Omental fat pad (tissue), 4 donors: ENCODE measurements at places on chromosomes 2 and 18.

GRCh38 chr2:15801439-15801838, 138.9 kb upstream of the MYCN start:
- no peak for DNase-seq

- DNase-seq: no peak
These were observed 10.0 kb downstream of the INPP4A start for GRCh38 chr2:98454500-98455235.

DNA sequence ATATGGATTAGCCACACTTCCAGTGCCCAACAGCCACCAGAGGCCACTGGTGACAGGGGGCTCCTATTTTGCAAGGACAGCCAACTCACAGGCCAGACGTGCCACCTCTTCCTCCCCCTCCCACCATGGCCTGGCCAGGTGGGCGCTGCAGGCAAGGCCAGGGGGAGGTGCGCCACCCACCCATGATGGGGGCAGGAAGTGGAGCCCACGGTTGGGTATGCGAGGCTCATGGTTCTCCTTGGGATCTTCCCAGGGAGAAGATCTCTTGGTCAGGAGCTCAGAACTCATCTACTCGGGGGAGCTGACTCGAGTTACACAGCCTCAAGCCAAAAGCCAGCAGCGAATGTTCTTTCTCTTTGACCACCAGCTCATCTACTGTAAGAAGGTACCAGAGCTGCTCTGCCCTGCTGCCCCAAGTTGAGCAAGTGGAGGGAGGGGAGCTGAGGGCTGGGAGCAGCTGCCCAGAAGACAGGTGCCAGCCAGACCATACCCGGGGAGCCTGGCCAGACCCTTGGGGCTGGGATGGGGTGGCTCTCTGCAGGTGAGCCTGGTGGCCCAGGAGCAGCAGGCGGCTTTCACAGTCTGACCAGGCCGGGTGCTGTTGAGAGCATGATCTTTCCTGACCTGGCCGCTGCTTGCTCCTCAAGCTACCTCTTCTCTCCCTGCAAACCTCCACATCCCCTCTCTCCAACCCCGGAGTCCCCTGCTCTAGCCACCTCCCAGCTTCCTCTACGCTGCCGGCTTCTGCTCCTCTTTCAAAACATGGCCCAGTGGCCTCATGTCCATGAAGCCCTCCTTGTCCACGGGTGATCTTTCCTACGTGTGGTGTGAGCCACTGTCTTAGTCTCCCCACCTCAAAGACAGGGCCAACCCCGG, 49.8 kb downstream of the FAM168B start:
- no peak for DNase-seq

- no peak for DNase-seq
These were observed 9.2 kb downstream of the ONECUT2 start for GRCh38 chr18:57444301-57444759.

DNA sequence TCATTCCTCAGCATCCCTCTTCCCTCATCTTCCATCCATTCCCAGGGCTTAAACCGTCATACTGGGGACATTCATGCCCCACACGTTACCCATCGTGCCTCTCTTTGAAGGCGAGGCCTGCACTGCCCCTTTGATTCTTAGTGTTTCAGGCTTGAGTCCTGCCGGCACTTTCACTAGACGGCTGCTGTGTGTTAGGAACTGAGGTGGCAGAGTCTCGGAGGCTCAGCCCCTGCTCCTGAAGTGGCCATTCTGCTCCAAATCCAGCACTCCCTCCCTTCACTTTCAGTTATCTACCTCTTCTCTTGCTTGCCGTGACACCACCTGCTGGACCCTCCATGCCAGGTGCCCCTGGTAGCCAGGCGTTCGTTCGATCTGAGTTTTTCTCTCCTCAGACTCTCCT, 43.0 kb downstream of the GRHL1 start:
- no peak for DNase-seq

- no peak for DNase-seq
These were observed 46.8 kb upstream of the EML6 start for GRCh38 chr2:54676656-54677055.

DNA sequence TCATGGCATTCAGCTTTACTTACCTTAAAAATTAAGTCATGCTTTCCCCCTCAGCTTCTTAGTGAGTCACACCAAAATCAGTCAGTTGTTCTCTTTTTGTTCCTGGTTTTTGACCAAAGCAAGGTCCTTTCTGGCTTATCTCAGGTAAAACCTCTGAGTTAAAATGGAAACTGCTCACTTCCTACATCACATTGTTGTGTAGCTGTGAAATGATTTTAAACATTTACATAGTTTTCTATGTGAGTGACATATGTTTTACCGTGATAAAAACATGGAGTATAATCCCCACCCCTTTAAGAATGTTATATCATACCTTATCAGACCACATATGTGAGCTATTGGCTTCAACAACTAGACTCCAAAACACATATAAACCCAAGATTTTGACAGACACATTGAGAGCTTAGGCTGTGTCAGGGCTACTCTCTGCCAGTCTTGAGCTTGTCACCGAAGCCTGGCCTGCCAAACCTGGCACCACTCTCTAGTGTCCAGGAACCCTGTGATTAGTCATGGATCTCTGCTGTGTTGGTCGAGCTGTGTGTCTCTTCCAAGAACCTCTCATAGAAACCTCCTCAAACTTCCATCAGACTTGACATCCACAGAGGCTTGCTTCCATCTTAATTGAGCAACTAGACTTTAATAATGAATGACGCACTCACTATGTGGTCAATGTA, 294.5 kb upstream of the FBXO11 start:
- DNase-seq: no peak

DNA sequence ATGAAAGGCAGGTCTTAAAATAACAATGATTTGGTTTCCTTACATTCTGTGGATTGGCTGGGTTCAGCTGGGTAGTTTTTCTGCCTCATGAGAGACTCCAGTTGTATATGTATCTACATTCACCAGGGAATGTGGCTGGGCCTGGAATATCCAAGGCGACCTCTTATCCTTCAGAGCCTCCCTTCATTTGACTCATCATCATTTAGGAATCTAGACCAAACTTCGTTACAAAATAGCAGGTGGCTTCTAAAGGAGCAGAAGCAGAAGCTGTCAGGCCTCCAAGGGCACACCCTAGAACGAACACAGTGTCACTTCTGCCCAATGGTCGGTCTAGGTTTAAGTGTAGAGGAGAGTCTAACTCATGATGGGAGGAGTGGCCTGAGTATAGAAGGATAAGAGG, 204.2 kb downstream of the EN1 start:
- no peak for DNase-seq

DNA sequence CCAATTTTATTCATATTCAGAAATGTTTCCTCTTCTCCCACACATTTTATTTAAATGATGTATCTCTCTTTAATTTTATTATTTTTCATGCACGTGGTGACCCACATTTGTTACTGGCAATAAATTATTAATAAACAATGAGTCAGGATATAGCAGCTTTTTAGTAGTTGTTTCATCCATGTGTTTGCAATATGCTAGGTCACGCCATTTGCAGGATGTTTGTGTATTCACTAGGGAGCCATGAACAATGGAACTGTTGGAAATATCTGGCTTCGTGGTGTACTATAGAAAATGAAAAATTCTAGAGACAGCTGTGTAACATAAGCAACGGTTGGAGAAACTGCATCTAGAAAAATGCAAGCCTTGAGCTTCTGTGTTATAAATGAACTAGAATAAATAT, 176.0 kb upstream of the COL3A1 start:
- DNase-seq: no peak

GRCh38 chr18:12449051-12449785, 41.5 kb downstream of the PRELID3A start:
- no peak for DNase-seq

- DNase-seq: no peak
These were observed 152.9 kb downstream of the SMAD7 start for GRCh38 chr18:48797841-48798255.

DNA sequence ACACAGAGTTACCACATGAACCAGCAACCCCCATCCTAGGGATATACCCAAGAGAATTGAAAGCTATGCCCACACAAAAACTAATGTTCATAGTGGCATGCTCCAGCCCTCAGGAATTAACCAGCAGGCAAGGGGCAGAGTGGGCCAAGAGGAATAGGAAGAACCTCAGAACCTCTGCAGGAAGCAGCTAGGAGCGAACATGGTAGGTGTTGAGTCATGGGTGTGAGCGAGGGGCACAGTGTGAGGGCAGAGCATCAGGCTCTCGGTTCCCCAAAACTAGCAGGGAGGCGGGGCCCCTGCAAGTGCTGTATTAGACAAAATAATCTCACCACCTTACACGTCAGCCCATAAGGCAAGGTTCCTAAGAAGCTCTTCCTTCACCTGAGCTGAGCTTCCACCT, 5.6 kb upstream of the RUFY4 start:
- DNase-seq: no peak

DNA sequence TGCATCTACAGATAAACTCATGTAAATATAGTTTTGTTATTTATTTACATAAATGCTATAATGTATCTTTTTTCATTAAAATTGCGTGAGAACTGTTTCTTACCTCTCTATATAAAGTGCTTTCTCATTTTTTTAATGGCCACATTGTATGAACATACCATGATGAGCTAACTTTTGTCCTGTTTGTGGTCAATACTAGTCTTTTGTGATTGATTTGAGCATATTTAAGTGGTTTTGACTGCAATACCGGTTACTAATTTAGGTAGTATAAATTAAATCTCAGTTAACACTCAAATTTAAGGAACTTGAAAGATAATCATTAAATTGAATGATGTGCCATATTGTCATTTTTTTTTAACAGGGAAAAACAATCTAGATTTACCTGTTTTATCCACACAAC, 108.2 kb downstream of the HAUS1 start:
- no peak for DNase-seq

- DNase-seq: no peak
These were observed 18.1 kb upstream of the MGAT4A start for GRCh38 chr2:98749066-98749450.

GRCh38 chr18:50911006-50911405, 32.1 kb downstream of the ME2 start:
- DNase-seq: no peak

- DNase-seq: no peak
These were observed 24.7 kb downstream of the PCBP1 start for GRCh38 chr2:70111752-70112591.

DNA sequence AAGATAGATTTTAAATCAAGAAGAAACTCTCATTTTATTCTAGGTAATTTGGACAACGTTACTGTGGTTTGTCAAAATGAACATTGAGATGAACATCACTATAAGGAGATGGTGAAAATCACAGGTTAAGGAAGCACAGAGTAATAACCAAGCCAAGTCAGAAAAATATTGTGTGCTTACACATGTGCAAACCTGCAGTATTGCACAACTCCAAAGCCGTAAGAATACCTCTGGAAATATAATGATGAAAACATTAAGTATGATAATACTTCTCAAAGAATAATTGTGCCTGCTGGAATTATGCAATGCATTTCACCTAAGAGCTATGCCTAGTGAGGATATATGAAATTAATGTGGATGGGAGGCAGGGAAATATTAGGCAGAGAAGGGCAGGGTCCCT, 21.1 kb upstream of the GALNT5 start:
- DNase-seq: no peak

DNA sequence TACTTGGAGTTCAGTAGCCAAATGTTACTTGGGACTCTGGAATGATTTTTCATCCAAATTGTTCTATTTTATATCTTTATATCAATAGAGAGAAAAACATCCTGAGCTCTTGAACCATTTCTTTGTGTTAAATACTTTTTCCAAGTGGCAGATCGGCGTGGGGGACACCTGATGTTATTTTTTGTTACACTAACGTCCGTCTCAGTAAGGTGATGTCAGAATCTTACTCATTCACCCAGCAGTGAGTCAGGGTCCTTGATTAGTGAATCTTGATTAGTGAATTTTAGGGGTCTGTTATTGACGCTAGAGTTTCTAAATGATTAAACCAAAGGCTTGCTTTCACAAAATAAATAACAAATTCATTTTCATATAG, 1.7 kb downstream of the MIB1 start:
- no peak for DNase-seq

- DNase-seq: no peak
These were observed 516.2 kb upstream of the MYT1L start for GRCh38 chr2:2847209-2847676.

DNA sequence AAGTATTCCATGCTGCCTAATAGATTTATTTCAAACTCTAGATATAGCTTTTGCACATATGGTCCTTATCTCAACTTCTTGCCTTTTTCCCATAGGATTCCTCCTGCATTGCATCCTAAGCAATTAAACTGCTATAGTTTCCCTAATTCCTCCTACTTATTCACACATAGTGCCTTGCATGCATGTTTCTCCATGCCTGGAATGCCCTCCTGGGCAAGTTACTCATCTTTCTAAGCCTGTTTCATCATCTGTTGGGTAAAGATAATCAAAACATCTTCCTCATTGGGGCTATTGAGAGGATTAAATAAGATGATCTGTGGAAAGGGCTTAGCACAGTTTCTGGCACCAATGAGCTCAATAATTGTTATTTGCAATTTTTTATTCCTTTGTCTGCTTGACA, 726.5 kb downstream of the SLC4A3 start:
- no peak for DNase-seq

- no peak for DNase-seq
These were observed 120.4 kb upstream of the ACKR3 start for GRCh38 chr2:236449167-236449761.

- no peak for DNase-seq
These were observed 2.1 kb downstream of the MARCHF7 start for GRCh38 chr2:159714247-159714930.
